ENCODE measurements at places on chromosomes 1 and 21.

DNA sequence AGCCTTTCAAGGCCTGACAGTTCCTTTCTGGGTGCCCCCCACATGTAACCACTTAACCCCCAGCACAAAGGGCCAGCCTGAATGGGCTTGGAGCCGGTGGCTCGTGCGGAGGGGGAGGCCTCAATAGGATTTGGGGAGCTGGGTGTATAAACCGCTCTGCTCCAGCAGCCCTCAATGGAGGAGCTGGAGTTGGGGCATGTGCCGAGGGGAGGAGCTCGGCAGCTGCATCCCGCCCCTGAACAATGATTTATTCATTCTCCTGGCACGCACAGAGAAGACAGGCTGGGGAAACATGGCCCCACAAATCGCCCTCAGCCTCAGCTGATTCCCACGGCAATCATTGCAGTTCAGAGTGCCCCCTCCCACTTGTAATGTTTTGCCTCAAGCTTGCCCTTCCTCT is 6.9 kb upstream of the C1orf216 start:
- peak; percentile 49 for DNase-seq

GRCh38 chr1:246308533-246309075 is 198.5 kb downstream of the SMYD3 start:
- DNase-seq, result no peak

DNA sequence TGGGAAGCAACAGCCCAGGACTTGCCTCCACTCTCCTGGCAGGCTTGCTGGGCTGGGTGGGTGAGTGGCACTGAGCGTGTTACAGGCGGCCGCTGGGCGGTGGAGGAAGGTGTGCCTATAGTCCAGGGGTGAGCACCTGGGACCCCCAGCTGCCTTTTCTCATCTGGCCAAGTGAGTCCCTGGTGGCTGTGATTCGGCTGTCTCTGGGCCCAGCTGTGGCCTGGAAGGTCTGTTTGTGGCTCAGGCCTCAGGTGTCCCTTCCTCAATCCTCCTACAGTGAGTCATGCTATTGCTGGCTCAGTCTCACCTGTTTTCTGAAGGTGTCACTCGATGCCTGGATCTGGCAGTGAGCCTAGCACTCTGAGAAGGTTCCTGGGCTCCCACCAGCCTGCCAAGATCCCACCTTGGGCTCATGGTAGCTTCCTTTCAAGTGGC is 564.2 kb downstream of the PTPRU start:
- DNase-seq, result no peak

DNA sequence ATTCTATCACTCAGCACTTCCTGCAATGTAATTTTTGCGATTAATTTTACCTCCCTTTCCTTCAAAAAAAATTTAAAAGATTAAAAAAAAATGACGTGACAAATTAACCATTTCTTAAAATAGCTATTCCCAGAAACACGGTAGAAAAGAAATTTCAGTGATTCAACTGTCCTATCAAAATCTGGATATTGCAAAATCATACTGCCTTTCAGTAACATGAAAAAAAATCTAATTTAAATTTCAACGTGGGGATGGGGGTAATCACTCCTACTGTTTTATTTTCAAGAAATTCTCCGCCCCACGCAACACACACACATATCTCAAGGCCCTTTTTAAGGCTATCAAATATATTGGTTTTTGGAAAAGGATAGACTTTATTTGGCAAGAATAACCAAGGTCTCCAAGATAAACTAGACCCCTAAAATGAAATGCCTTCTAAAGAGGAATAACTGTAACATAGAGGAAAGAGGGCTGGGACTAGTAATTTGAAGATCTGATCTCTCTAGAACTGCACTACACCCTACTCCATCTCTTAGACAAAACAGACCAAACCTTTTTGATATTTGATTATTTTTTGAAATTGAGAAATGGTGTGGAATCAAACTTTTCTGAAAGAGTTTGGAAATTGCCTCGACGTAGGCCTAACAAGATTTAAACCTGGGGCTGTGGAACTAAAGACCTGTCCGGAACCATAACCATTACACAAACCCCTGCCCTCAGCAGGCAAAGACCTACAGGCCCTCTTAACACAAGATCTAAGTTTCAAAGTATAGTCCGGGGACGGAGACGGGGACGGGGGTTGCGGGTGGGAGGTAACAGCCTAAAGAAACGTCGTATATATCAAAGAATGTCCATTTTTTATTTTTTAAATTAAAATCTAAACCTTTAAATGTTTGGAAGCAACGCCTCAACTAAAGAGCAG is 941 bp downstream of the ARNT start:
- DNase-seq, result no peak

DNA sequence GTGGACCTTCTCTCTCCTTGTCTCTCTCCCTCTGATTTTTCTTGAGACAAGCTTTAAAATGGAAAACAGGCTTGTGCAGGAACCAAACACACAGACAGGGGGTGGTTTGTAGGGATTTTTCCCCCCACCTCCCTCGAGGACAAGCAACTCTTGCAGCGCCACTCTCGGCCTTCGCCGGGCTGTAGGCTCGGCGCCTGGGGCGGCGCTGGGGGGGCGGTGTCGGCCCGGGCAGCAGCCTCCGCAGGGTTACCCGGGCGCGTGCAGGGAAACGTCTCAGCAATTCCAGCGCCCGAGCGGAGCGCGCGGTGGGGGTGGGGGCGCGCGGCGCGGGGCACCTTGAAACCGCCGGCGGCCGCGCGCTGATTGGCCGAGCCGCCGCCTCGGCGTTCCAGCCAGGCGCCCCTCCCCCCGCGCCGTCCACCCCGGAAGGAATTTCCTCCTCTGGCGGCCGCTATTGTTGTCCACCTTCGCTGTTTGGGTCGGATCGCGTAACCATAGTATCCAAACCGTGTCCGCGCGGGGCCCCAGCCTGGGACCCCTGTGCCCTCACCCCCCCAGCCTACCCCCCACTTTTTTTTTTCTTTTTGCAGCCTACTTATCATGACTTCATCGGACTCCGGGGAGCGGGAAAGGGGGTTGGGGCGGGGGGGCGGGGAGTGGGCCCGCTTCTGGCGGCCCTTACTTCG is 59.8 kb upstream of the ACOT11 start:
- DNase-seq, result peak; percentile 87

DNA sequence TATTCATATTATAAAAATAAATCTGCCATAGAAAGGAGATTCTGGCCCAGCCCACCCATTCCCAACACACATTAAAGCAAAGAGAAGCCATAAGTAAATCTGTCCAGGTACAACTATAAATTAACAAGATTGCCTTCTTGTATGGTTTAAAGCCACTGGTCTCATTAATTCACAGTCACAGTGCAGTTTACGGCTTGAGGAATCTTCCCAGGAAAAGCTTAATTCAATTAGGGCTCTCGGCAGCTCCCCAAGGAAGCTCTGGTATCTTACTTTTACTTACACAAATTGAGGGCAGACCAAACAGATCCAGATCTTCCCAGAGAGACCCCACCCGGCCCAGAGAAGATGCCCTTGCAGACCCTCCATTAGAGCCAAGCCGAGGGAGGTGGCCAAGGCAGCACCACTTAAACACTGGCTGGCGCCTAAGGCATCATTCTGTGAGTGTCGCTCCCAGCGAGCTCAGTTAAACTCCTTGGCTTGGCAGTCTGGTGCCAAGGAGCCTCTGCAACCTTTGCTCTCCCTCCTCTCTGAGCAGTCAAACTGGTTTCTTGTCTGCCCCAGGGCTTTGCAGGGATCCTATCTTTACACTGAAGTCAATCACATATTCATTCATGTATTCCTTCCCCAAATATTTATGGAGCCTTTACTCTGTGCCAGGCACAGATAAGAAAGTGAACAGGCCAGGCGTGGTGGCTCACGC is 10.7 kb downstream of the SLC9A1 start:
- no peak for DNase-seq

DNA sequence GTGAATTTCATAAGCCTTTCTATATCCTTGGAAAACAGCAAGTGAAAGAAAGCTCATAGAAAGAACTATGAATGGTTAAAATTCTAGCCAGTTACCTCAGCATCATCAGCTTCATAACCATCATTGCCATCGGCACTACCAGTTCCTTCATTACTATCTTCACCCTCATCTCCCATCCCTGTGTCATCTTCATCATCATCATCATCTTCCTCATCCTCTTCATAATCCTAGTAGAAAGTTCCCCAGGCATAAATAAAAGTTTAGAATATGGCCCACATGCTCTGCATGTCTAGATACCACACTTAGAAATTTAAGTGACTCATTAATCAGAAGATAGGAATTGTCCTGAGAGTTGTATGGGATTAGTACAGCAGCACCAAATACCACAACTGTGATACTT is 49.0 kb downstream of the TPR start:
- DNase-seq, result no peak

DNA sequence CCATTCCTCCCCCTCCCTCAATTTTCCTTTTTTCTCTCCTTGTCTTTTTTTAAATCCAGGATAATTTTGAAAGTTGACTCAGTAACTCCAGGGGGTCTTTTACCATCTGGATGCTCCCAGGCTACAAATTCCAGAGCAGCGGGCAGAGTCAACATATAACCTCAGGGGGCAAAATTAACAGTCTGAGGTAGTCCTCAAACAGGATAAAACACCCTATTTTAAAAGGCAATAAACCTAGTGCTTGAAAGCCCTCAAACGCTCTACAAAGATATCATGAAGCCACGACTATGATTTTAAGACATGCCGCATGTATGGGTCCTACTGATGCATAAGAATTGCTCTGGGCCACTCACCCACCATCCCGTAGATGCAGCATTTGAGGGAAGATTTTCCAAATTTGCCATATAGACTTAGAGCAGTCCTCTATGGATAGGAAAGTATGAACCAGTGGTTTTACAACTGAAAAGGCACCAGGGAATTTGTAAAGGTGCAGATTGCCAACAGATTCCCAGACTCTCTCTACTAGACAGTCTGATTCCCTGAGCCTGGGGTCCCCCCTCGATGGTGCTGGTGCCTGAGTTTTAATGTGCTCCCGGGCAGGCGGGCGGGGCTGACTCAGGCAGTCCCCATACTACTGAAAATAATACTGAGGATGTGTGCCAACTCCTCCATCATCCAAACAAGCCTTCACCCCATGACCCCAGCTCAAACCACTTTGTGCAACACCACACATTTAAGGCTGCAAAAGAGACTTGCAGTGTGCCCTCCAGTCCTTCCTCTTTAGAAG is 37.2 kb downstream of the PTPN14 start:
- no peak for DNase-seq

GRCh38 chr21:29534448-29534847 is 235.7 kb downstream of the BACH1 start:
- DNase-seq, result no peak

GRCh38 chr1:201683397-201683796 is 144.5 kb downstream of the NAV1 start:
- DNase-seq, result no peak

- DNase-seq, result no peak
Measured at GRCh38 chr1:184590163-184590750, 164.4 kb downstream of the EDEM3 start.

- no peak for DNase-seq
Measured at GRCh38 chr1:169288011-169288414, 79.6 kb downstream of the NME7 start.

DNA sequence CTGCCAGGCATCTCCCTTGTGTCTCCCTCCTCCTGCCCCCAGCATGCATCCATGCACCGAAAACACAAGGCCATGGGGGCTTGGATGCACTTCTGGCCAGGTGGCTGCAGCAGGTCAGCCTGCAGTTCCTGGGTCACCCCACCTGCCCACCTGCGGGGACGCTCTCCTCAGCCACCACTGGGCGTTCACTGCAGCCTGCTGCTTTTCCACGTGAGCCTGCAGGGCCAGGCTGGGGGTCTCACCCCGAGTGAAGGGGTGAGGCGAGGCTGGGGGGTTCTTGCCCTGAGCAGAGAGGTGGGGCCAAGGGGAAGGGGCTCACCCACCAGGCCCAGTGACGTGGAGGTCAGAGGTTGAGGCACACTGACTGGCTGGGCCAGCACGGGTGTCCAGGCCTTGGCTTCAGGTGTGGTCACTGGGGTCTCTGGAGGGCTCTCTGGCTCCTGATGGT is 64.6 kb downstream of the WNT9A start:
- no peak for DNase-seq

DNA sequence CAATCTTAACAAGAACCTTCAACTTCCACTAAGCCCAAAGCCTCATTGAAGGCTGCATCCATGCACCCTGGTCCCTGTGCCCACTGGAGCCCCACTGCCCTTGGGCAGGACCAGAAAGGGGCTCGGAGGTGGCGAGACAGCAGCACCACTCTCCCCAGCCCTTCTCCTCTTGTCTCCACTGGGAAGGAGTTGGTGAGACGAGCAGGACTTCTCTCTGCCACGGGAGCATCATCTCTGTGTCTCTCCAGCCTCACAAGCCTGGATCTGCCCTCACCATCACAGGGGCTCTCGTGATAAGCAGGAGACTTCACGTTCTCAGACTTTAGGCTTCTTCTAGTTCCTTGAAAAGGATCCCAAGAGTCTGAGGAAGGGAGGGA is 7.2 kb upstream of the ETV3L start:
- DNase-seq, result no peak

DNA sequence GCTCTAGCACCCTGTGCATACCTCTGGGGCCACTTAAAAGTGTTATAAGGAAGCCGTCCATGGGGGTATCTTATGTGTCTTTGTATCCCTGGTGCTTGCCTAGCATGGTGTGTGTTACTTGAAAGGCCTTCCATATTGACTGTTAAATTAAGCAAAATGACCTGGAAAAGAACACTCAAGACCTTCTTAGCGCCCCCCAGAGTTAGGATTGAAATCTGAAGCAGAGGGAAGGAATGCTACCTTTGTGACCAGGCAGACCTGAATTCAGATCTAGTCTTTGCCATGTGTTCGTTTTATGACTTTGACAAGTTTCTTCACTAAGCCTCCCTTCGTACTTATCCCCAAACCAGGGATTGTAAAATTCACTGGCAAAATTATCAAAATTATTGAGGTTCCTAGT is 59.9 kb downstream of the SLC22A15 start:
- no peak for DNase-seq

GRCh38 chr1:4701276-4701675 is 46.9 kb downstream of the AJAP1 start:
- DNase-seq, result no peak

DNA sequence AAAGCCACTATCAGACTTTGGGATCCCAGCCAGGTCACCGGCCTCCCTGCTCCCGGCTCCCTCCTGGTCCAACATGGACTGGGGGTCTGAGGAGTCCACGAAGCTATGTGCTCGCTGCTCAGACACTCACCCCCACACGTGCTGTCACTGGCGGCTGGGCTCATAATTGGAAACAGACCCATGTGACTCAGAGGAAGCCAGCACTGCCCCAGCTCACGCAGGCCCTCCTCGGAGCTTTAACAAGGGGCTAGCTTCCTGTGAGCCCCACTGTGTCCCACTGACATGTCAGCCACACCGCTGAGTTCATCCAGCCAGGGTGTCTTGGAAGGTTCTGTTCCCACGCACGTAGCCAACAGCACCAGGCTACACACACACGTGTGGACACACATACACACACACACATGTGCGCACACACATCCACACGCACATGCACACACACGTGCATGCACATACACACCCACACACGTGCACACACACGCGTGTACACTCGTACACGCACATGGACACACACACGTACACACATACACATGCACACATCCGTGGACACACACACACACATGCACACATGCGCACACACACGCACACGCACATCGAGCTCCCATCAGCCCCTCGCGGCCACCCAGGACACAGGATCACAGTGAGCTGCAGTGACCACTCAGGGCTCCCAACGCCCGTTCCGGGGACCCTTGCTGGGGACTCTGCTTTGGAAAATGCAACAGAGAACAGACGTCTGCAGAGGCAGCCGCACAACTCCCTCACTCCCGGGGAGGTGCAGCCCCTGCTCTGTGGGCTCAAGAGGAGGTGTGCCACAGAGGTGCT is 18.4 kb upstream of the COL6A2 start:
- DNase-seq, result no peak

- no peak for DNase-seq
Measured at GRCh38 chr1:51675177-51675780, 58.4 kb downstream of the OSBPL9 start.

Measured in C1 segment of cervical spinal cord (tissue), 14 donors.